ENCODE measurements at places on chromosomes 5 and 9.

DNA sequence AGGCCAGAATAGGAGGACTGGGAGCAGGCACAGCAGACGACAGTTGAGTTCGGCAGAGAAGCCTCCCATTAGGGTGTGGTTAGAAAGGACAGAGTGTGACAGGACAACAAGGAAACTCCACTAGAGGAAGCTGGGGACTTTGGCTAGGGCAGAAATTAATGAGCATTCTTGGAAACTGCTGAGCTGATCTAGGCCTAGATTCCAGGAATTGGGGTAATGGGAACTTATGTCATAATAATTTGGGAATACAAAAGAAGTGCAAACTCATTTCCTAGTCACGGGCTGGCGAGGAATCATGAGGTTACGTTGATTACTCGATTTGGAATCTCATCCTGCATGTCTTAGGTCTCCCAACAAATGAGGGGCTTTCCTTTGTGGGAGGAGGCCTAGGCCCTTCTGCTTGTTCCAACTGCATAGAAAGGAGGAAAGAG lies 144.6 kb upstream of the RPS23 start:
- no peak for DNase-seq

GRCh38 chr5:181098762-181099601 lies 32.0 kb downstream of the OR2V1 start:
- no peak for DNase-seq

DNA sequence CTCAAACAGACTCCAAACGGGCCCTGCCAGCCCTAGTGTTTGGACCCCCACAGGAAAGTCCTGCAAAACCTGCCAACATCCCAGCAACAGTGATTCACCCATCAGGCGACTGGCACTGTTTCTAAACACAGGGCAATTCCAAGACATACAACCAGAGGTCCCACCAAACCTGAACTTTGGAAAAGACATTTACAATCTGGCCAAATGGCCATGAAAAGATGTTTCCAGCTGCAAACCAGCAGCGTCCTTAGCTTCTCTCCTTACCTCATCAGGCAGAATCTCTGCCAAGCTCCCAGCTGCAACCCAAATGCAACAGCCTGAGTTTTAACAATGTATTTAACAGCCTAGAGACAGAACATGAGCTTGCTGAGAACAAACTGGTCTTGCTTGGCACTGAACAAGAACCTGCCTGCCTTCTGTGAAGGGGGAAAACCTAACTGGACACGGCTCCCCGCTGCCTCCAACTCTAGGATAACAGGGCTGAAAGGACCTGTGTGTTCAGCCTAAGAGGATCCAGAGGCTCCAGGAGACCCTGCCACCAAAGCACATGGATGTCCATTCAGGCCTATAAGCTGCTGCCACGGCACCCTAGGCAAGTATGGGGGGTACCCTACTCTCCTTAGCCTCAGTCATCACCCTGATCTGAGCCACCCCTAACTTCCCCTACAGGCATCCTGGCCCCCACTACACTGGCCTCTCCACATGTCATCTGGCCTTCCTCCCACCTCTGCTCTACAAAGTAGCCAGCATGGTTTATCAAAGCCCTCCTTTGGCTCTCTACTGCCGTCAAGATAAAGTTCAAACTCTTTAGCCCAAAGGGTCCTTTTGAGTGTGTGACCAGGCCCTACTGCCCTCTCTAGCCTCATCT lies 5.6 kb downstream of the P4HA2 start:
- DNase-seq: no peak

- no peak for DNase-seq
Observed at GRCh38 chr9:37172557-37172956, 52.2 kb downstream of the ZCCHC7 start.

DNA sequence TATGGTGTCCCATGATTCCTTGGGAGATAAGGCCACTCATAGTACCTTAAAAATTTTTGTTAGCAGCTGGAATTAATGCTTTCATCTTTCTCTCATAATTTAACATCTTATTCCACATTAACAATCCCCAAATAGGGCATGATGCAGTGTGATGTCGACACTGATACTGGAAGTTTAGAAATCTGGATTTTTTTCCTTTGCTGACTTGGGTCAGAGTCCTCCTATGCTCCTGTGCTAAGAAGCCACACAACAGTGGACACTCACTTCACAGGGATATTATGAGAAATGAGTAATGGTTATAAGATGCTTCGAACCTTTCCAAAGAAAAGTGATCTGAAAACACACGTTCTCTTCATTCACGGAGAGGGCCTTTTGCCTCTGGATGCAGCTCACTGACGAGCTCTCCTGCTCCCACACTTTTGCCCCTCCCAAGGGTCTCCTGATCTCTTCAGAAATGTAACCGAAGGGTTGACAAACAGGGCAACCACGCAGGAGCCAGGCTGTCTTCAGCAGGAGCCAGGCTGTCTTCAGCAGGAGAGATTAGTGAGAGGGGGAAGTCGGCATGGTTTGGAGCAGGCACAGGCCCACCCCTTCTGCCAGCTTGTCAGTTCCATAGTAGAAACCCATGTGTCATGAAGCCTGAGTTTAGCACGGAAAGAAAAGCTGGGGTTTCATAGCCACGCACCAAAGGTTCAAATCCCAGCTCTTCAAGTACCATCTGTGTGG lies 247.8 kb downstream of the AOPEP start:
- no peak for DNase-seq
